ENCODE measurements at places on chromosomes 2 and 18.

DNA sequence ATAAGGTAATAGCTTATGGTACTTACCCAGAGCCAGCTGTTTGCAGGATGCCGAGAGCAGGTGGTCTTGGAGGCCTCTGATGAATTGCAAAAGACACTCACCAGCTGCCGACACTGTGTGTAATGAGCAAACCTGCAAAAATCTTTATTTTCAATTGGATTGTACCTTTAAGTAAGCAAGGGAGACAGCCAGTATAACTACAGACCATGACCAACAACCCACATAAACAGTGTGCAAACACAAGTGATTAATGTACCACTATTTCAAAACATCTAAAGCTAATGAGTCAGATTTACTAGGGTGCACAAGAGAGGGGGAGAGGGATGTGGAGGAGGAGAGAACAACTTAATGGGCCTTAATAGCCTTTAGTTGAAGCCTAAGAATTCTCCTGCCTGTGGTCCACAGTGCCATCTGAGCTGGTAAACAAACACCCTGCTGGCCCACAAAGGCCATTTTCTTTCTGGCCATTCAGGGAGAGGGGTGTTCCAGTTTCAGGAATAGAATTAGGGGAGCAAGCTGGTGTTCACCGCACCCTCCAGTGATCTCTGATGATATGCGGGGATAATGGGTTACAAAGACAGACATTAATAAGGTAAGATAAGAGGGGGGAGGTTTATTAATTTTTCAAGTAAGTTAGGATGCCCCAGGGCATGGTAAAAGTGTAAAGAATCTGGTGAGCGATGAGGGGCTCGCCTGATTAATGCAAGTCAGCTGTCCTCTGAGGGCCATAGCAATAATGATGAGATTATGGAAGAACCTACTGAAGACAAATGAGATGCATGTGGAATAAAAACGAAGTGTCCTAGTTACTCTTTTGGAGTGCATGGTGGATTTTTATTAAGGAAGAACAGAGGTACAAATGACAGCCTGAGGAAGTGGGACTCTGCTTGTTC is 196.4 kb downstream of the HRH4 start:
- no peak for DNase-seq

DNA sequence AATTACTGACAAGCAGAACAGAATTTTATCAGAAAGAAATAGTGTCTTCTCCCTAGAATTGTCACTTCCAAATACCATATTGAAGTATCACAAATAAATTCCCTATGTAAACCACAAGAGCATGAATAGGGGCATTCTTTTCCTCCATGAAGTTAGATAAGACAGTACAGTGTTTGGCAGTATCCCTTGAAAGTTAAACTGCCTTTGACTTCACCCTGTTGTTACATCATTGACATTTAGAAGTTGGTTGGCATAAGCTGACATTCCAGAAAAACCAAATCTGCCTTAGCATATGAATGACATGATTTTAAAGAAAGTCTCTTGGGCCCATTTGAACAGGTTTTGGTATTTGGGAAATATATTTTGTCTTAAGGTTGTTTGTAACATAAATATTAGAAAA is 50.2 kb upstream of the OSR1 start:
- no peak for DNase-seq

DNA sequence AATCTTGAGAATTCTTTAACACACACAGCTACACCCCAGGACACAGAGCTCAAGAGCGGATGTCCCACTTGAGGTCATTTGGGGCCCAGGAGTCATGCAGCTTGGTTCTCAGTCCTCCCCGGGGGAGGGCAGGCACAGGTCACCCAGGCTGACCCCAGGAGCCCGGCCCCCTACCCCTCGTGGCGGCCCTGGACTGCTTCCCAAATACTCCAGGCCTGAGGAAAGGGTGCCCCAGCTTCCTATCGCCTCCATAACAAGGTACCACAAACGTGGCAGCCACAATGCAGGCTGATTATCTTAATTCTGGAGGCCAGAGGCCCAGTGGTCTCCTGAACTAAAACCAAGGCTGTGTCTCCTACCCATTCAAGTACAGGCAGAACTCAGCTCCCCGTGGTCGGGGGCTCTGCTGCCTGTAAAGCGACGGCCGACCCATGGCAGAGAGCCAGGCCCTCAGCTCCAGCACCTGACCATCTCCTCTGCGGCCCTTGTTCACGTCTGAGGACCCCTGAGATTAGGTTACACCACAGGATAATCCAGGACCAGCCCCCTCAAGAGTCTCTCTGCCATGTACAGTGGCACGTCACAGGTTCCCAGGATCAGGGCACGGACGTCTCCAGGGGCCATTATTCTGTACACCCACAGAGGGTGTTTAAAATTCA is 10.5 kb downstream of the SLC66A2 start:
- DNase-seq = no peak

DNA sequence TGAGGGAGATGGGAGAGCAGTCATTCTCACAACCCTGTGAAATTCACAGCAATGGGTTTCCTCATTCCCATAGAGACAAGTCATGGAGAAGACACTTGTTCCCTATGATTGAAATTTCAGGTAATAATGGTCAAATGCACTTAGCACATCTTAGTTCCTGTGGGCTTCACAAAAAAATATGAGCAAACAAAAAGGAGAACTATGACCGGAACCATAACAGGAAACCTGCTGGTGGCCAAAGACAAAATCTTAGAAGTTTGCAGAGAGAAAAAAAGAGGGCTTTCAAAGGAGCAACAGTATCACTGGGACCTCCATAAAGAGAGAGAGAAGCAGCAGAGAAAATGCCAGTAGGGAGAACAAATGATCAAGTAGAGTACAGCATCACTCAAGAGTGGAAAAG is 138.9 kb upstream of the APCDD1 start:
- DNase-seq = no peak

DNA sequence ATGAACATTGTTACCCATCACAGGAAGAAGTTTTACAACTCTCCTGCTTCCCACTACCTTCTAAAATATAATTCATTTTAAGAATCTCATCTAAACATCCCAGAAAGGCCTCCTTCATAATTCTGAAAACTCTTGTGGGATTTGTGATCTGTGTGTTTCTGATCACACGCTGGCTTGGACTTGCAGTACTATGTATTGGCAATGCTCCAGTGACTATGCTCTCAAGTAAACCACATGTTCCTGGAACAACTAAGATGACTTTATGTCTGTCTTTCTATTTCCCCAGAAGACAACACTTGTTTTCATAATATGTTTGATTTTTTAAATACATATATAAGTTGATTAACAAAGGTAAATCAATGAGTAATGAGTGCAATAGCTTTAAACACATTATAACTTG is 376.6 kb upstream of the NETO1 start:
- no peak for DNase-seq

Data from left hindlimb (tissue), 1 donor.